Type B pancreatic cell (in vitro differentiated cells): ENCODE measurements at places on chromosomes 7 and 10.

DNA sequence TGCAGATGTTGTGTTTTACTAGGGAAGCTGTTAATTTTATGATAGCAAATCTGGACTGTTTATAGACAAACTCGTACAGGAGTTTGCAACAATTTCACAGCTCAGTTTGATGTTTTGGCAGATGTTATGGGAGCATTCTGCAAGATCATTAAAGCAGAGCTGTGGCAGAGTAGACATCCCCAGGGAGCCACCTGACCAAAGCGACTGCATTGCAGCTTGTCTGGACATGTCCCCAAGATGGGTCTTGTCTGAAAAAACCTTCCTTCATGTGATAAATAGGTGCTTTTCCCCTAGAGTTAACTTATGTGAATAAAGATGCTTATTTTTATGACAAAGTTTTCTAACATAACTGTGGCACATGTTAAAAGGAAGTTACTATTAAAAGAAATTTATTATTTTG lies 91.2 kb upstream of the GPR141 start:
- no peak overlapping the region for H3K4me3 ChIP-seq
- no peak overlapping the region for H3K27ac ChIP-seq
- no peak for DNase-seq
- no peaks in the 10 kb centered on the region for H3K4me1 ChIP-seq
- peaks cover 3% of the 10 kb centered on the region for H3K36me3 ChIP-seq

GRCh38 chr7:22430457-22430856 lies 69.5 kb downstream of the STEAP1B start:
- H3K27me3 ChIP-seq: no peaks in the 10 kb centered on the region
- no peak for DNase-seq
- H3K27ac ChIP-seq: peak overlapping the region; percentile 83
- H3K36me3 ChIP-seq: no peaks in the 10 kb centered on the region
- H3K4me1 ChIP-seq: peaks cover 21% of the 10 kb centered on the region
- no peak overlapping the region for H3K4me3 ChIP-seq

DNA sequence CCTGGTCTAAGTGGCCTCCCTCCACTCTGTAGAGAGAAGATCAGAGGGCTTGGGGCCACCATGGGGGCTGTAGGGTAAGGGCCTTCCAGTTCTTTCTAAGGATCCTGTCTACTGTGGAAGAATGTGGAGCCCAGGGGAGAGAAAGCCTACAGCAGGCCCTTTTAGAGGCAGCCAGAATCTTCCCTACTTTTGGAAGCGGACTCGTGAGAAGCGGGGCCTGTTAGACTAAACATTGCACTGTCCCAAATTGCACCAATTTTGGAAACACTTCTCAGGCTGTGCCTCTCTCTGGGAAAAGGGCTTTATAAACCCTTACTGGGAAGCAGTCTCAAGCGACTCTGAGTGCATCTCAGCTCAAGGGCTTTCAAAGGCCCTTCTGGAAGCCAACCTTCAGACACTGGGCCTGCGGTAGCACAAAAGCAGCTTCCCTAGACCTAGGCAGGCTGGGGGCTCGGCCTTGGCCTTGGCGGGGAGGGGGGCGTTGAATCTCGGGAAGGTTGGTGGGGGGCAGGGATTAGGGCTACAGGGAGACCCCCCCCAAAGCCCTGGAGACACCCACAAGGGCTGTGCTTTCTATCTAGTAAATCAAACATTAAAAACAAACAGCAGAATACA lies 298.1 kb downstream of the GFRA1 start:
- DNase-seq: no peak
- H3K4me1 ChIP-seq: no peaks in the 10 kb centered on the region
- no peak overlapping the region for H3K27ac ChIP-seq
- peaks cover 53% of the 10 kb centered on the region for H3K27me3 ChIP-seq
- H3K36me3 ChIP-seq: no peaks in the 10 kb centered on the region

DNA sequence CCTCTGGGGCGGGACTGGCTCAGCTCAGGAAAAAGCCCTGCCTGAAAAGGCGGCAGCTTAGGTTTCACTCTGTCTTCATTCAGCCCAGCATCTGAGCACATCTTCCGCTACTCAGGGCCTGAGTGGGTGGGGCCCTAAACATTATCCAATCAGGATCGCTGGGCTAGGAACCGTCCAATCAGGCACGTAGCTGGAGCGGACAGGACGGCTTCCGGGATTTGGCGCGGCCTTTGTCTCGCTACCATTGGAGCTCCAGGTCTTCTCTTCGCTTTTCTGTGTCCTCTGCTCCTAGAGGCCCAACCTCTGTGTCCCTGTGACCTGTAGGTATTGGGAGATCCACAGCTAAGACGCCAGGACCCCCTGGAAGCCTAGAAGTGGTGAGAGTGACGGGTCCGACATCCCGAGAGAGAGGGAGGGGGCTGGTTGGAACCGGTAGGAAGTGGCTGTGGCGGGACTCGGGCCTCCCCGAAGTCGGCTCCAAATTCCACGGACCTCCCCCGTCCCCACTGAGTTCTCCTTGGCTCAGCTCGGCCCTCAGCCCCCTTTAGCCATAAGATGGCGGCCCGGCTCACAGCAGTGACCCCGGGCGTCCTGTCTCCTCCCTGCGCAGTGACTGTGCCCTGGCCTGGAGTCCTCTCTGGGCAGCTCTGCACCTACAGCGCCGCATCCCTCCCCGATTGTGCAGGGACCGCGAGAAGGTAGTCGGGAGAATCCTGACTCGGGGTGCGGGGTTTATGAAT lies 99.1 kb downstream of the ZNF680 start:
- no peaks in the 10 kb centered on the region for H3K27me3 ChIP-seq
- H3K36me3 ChIP-seq: no peaks in the 10 kb centered on the region
- no peak for DNase-seq
- no peaks in the 10 kb centered on the region for H3K4me1 ChIP-seq
- no peak overlapping the region for H3K27ac ChIP-seq

DNA sequence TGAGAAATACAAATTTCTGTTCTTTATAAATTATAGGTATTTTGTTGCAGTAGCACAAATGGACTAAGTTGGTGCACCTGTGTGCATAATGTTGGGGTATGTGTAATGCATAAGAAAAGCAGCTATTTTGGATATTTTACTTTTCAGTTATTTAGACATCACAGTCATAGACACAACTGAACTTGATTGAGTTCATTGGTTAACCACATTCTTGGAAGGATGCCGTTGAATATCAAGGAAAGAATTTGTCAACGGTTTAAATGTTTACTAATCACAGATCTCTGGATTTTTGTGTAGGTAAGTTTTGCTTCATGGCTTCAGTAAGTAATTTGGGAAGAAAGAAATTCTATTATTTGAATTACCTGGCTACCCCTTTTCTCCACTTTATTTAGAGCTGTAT lies 4.1 kb downstream of the OTUD1 start:
- peak overlapping the region; percentile 75 for H3K4me3 ChIP-seq
- H3K36me3 ChIP-seq: peaks cover 4% of the 10 kb centered on the region
- H3K27me3 ChIP-seq: no peaks in the 10 kb centered on the region
- H3K4me1 ChIP-seq: peaks cover 31% of the 10 kb centered on the region
- H3K27ac ChIP-seq: no peak overlapping the region
- no peak for DNase-seq

GRCh38 chr7:83494683-83495082 lies 154.3 kb downstream of the SEMA3E start:
- H3K4me3 ChIP-seq: no peak overlapping the region
- no peak for DNase-seq

DNA sequence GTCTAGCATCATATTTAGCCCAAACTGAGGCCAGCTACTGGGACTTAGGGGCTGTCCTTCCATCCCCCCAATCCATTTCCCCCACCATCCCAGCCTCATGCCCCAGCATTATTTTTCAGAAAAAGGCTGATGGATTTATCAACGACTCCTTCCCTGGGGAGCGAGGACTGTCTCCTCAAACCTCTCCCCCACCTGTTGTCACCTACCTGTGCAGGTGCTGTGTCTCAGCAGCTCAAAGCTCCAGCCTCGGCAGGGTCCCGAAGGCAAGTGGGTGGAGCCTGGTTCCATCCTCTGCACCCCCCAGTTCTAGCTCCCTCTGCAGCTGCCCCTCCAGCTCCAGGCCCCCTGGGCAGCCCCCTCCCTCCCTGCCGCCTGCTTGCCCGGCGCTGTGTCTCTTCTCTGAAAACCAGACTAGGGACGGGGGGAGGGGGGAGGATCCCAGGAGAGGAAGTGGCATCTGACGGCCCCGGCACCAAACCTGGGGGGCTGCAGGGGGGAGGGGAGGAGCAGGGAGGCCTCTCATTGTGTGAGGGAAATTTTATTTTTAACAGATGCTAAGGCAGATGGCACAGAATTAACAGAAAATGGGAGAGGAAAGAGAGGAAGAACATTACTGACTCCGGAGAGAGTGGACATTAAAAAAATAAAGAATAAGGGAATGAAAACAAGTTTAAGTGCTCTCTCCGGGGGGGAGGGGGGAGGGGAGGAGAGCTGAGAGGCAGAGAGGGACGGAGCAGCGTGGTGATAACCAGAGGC lies 61.7 kb upstream of the PAX2 start:
- H3K4me3 ChIP-seq: no peak overlapping the region
- no peak for DNase-seq
- no peaks in the 10 kb centered on the region for H3K36me3 ChIP-seq
- H3K4me1 ChIP-seq: peaks cover 14% of the 10 kb centered on the region
- H3K27me3 ChIP-seq: peaks cover 99% of the 10 kb centered on the region

DNA sequence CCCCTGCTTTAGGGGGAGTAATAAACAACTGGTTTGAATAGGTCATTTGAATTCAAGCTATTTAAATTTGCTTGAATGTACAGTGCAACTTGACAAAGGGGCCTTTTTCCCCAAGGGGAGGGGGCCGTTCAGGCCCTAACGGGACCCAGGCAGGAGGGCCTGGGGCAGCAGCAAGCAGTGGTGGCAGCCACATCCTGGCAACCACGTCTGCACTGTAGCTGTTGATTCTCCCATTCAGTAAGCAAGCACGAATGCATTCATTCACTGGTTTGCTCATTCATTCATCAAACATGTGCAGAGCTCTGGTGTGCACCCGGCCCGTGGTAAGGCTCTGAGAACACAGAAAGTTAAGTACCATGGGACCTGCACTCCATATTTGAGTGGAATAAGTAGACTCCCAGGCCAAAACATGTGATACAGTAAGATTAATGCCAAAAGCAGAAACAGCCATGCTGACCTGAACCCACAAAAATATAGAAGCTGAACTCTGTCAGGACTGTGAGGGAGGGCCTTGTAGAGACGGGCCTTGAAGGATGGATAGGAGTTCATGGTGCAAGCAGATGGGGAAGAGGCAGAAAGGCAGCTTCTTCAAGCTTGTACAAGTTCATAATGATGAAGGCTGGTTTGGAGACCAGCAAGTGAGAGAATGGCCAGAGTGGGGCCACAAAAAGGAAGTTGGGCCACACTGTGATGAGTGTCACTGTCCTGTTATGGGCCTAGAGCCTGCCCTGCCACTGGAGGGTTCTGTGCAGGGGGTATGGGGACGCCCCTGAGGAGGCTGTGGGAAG lies 29.3 kb upstream of the C10orf53 start:
- H3K27ac ChIP-seq: no peak overlapping the region
- no peak overlapping the region for H3K4me3 ChIP-seq
- no peaks in the 10 kb centered on the region for H3K4me1 ChIP-seq
- no peaks in the 10 kb centered on the region for H3K36me3 ChIP-seq
- DNase-seq: peak; percentile 39
- peaks cover 39% of the 10 kb centered on the region for H3K27me3 ChIP-seq
